ENCODE measurements at places on chromosomes 12 and 14. TPM values are rescaled to one million over a fixed set of nuclear protein-coding genes. Genes with fewer than 3 reads are reported as not detected.

Gene GALNT6
- total RNA-seq, result 18.6 TPM

Gene MYL2
- not detected for total RNA-seq

Gene WNT5B
- 1.7 TPM for total RNA-seq

Gene RAD9B
- total RNA-seq, result 1.1 TPM

Gene BAZ1A
- 53.1 TPM for total RNA-seq

Gene CD27
- 39.9 TPM for total RNA-seq

Gene MIP
- not detected for total RNA-seq

Gene TMEM233
- not detected for total RNA-seq

Gene MIPOL1
- not detected for total RNA-seq

Gene SPX
- 0.88 TPM for total RNA-seq

Gene ITGA7
- total RNA-seq, result 1.9 TPM

Gene NPFF
- not detected for total RNA-seq

Gene HOXC12
- total RNA-seq, result not detected

Gene GRIP1
- total RNA-seq, result 0.18 TPM

Gene GNB3
- not detected for total RNA-seq

Gene SNX6
- 112 TPM for total RNA-seq

Gene KCNJ8
- not detected for total RNA-seq

Gene TESPA1
- total RNA-seq, result 111 TPM

Gene KRT82
- not detected for total RNA-seq

Gene TSPAN8
- total RNA-seq, result not detected

Gene SIX6
- total RNA-seq, result not detected

All from activated CD4-positive, alpha-beta memory T cell treated with anti-CD3 and anti-CD28 coated beads, Interleukin-2, amount 10 ng/mL, durations not matched to agents 7 days and 5 days (primary cell).